ENCODE measurements at places on chromosomes 6 and 20. TPM values are rescaled to one million over a fixed set of nuclear protein-coding genes. Genes with fewer than 3 reads are reported as not detected.

GTF2H4 gene
- total RNA-seq, result 17.2 TPM

BMP5 gene
- not detected for total RNA-seq

EGFL8 gene
- total RNA-seq, result not detected

RSPO3 gene
- total RNA-seq, result 0.17 TPM

SLC17A1 gene
- 18.4 TPM for total RNA-seq

VSTM2L gene
- total RNA-seq, result 8.0 TPM

PLN gene
- total RNA-seq, result not detected

F13A1 gene
- not detected for total RNA-seq

Measured in renal cortical epithelial cell (primary cell).